Adipocyte (in vitro differentiated cells): ENCODE measurements at places on chromosomes 6 and 20.
A peak's percentile ranks its signal among the peaks of the same experiment; 100 is the strongest.

DNA sequence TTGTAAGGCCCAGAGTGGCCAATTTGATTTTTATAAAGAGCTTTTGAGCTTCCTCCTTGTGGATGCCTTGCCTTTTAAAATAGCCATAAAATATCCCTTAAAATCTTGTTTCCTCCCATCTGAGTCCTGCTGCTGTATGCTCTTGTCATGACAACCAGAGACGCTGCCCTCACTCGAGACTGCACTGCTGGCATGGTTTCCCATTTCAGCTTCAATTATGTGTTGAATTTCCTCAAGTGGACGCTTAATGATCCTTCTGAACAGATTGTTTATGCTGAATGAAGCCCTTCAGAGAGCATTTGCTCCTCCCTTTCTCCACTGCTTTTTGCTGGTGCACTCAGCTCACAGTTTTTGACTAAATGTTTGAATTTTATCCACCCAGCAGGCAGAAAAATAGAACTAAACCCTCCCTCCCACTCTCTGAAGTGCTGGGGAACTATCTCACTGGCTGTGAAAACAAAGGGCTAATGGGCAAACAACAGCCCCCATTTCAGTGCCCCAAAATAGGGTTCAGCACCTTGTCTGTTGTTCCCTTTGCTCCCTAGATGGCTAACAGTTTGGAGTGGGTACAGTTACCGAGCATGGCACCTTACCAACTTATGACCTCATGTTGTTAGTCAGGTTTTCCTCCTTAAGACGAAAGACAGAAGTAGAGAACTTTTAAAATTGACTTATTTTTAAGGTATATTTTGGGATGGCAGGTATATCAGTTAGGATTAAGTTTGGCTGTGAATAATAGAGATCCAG, 45.5 kb upstream of the RNF8 start:
- peak; percentile 27 for DNase-seq

DNA sequence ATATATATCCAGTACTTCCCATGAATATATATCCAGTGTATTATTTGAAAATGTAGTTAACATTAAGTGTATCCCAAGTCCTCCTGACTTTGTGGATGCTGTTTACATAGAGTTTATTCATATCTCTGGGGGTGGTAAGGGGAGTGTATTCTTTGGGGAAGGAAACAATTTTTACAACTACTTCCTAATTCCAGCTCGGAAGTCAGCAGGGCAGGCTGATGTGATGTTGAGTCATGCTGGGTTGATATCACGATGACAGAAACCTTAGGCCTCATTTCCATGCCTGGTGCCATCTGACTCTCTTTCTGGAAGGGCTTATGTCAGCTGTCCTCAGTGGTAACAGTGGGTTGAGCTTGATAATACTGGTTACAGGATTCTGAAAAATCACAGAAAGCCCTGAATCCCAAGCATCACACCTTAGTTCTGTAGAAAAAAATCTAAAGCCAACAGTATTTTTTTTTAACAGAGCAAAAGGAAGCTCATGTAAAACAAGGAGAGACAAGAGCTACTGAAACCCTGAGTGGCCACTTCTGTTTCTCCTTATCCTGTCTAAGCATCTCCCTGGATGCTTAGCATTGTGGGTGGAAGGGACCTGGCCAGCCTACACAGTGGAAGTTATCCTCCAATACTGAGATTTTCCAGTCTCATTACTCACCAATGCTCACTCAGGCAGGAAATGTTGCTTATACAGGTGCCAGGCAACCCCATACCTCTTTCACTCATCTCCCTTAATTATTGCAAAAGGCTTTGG, 75.2 kb upstream of the IYD start:
- peak; percentile 58 for DNase-seq

DNA sequence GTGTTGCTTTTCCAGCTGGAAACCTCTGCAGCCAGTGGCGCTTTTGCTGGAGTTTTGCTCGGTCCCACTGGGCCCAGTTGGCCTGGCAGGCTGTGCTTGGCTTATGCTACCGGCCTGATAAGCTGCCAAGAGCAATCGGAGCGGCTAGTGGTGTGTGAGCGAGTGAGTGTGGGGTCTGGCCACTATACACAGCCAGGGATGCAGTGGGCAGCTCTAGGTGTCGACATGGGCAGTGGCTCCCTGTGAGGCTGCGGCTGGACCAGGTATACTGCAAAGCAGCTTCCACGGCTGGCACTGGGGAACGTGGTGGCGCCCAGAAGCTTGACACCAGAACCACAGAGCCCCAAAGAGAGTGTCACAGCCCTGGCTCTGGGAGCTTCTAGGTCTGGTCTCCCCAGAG, 996.5 kb downstream of the GRIK2 start:
- no peak for DNase-seq

DNA sequence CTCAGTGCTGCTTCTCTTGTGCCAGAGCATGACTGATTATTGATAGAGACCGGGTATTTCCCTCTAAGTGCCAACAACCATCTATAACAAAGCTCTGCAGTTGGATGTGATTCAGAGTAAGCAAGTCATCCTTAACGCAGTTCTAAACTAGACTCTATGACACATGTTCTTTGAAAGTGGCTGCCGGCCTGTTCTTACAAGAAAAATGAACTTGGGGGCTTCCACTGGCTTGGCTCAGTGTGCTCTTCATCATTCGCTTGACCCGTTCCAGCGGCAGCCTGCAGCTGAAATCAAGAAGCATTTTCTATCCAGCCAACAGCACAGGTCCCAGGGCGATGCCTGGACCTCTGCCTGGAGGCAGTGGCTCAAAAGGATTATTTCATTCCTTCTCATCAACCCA, 29.8 kb downstream of the GFOD1 start:
- no peak for DNase-seq

DNA sequence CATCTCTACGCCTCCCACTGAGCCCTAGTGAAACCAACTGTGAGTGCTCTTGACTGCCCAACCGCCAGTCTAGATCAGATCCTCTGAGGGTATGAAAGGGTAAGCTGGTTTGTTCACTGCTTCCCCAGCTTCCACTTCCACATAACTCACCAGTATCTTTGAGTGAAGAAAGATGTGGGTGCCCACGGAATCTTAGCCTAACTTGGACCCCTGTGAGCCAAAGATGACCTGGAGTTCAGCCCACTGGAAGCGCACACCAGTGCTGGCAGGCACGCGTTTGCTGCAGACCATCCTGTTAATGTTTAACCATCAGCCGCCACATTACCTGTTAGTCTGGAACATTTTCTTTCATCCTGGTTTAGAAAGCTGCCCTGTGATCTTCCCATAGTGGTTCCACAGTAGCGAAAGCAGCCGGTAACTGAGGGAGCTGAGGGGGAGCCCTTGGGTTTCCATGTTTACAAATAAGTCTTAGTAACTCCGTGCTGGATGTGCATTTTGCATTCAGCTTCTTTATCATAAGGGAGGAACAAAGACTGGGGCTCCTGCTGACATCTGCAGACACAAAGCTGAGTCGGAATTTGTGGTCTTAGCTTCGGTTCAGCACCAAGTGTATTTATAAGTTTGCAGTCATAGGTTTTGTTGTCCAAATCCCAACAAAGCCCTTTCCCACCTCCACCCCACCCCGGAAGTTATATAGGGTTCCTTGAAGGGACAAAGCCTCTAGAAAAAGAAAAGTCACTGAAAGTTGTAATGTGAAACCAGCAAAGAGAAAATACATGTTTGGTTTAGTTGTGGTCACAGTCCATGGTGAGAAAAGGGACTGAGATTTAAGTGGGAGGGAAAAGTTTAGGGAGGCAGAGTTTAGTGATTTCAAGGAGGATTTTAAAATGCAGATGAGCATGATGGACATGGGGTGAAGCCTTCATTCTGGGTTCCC, 71.0 kb downstream of the SSR1 start:
- DNase-seq: peak; percentile 44

GRCh38 chr20:62993856-62994494, 12.8 kb downstream of the BHLHE23 start:
- no peak for DNase-seq

- no peak for DNase-seq
Observed at GRCh38 chr6:168603234-168603633, 162.2 kb downstream of the SMOC2 start.

DNA sequence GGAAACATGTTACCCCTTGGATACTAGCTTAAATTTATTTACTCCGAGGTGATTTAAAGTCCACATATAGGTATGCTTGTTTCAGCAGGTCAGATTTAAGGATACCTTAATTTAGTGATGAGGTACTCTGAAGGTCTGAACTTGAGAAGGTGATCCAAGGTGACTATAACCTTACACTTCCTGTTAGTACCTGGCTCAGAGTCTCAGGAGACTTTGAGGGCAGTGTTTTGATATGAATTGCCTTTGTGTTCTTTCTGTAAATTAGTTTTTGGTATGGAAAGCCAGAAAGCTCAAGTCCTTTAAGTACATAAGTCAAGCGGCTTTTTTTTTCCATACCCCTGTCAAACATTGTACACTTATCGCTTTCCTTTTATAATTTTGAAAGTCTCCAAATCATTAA, 489.0 kb downstream of the CDKAL1 start:
- DNase-seq: no peak

GRCh38 chr20:37574199-37574890, 46.7 kb upstream of the BLCAP start:
- no peak for DNase-seq

DNA sequence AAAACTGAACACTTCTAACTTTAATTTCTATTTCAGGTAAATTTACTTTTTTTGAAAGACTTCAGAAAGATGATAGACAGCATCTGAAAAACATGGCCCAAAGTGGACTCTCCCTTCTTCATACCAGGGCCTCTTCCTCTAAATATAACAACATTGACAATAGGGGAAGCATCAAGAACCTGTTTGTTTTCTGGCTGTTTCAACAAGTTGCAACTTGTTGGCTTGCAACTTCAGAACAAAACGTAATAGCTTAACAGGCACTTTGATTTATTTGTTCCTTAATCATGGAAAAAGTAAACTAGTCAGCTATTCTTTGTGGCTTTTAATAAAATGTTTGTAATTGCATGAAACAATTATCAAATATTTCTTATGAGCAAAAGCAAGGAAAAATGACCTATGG, 34.3 kb downstream of the RGS17 start:
- DNase-seq: no peak

GRCh38 chr20:48928832-48929725, 7.6 kb downstream of the ARFGEF2 start:
- DNase-seq: peak; percentile 77

GRCh38 chr6:155177363-155177961, 86.4 kb upstream of the CLDN20 start:
- DNase-seq: peak; percentile 93

- DNase-seq: no peak
Observed at GRCh38 chr20:51400051-51400926, 142.2 kb downstream of the NFATC2 start.

- DNase-seq: no peak
Observed at GRCh38 chr6:70666706-70667105, 977 bp upstream of the SMAP1 start.

GRCh38 chr6:134467620-134468019, 149.7 kb upstream of the SGK1 start:
- no peak for DNase-seq

- no peak for DNase-seq
Observed at GRCh38 chr6:132607544-132608233, 16.4 kb downstream of the TAAR2 start.

- DNase-seq: no peak
Observed at GRCh38 chr6:13024616-13025015, 303.7 kb downstream of the TBC1D7 start.

DNA sequence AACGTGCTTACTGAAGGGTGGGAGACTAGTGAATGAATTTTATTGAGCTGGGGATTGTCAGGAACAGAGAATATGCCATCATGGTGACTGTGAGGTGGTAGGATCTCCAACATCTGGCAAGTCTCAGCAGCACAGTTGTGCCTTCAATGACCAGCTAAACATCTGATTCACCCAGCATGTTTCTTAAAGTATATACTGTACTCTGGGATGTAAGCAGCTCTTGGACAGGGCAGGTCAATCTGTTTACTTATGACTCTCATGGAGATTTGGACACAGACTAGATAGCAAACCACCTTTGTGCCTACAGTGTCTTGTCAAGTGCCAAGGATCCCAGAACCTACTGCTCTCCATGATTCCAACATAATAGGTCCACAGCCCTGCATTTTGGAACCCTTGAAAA, 801.0 kb upstream of the CITED2 start:
- no peak for DNase-seq

DNA sequence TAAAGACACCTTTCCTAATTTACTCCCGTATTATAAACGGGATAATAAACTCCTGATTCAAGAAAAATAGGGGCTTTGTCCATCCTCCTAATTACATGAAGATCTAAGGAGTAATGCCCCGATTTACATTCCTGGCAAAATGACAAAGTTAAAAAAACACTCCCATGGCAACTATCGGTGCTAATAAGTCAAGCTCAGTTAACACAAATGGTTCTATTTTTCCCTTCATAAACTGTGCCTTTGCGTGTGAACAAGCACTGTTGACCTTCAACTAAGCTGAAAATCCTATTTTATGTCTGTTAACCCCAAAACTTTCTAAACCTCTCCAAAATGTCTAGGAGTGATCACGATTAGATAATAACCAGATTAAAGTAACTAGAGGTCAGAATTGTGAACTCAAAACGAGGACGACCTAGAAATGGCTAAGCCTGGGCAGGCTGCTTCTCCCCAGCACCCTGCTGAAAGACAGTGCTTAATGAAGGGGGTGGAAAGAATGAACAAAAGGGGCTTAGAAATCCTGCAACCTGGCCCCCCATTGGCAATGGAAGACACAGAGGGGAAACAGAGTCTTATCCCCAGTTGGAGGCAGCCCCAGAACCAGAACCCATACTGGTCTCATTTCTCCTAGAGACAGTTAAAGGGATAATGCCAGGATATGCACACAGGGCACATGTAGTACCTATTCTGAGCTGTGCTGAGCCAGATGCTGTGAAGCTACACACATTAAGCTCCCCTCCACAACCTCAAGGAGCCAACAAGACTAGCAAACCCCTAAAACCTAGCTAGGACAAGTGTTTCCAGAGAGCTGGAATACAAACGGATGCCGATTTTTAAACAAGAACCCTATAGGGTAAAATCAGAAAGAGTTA, 23.0 kb downstream of the SLC23A2 start:
- DNase-seq: no peak

DNA sequence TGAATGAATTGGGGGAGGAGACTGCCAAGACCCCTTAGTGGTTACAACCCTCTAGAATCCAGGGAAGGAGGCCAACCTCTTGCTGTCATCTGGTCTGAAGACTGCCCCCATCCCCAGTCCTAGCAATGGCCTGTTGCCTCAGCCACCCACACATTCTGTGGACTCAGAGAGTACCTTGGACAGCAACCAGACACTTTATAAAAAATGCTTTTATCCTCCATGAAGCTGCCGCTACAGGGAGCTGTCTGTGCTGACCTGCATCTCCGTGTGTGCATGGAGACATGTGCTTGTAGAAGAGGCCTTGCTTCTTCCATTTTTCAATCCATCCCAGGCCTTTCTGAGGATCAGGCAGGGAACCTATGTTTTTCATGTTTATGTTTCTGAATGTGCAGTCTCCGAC, 15.2 kb downstream of the CDH22 start:
- DNase-seq: peak; percentile 44
